ENCODE measurements at places on chromosomes 4 and X. TPM values are rescaled to one million over a fixed set of nuclear protein-coding genes. Genes with fewer than 3 reads are reported as not detected.

The RUFY3 gene
- 242 TPM for total RNA-seq

GRCh38 chr4:5810151-5810550, 82.7 kb downstream of the CRMP1 start:
- H3K4me1 ChIP-seq: no peaks in the 10 kb centered on the region
- no peak overlapping the region for H3K4me3 ChIP-seq
- no peaks in the 10 kb centered on the region for H3K27me3 ChIP-seq
- no peak overlapping the region for H3K27ac ChIP-seq
- H3K36me3 ChIP-seq: peaks cover 20% of the 10 kb centered on the region

The PLP1 gene
- total RNA-seq: 1.4 TPM

DNA sequence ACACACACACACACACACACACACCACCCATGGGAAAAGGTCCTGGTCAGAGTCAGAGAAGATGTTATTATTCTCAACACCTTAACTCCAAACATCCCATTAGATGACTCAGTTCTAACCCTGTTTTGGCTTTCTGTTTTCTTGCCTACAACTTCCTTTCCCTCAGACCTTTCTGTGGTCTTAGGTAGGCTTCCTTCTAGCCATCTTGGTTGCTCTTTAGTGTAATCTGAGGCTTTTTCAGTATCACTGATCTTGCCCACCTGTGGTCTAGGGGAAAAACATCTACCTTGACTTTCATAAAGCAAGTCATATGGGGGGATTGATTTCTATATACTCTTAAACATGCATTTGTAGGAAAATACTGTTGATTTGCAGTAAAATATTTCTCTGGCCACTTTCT, 56.9 kb downstream of the ATG4A start:
- H3K27me3 ChIP-seq: no peaks in the 10 kb centered on the region
- no peak overlapping the region for H3K4me3 ChIP-seq
- no peaks in the 10 kb centered on the region for H3K36me3 ChIP-seq
- DNase-seq: no peak
- no peaks in the 10 kb centered on the region for H3K4me1 ChIP-seq
- H3K27ac ChIP-seq: no peak overlapping the region

- no peak for DNase-seq
- no peaks in the 10 kb centered on the region for H3K4me1 ChIP-seq
- no peaks in the 10 kb centered on the region for H3K27me3 ChIP-seq
- no peak overlapping the region for H3K4me3 ChIP-seq
- H3K27ac ChIP-seq: no peak overlapping the region
Measured at GRCh38 chrX:118551426-118551825, 55.8 kb downstream of the DOCK11 start.

The CT45A2 gene
- not detected for total RNA-seq

GRCh38 chr4:123444290-123444731, 47.7 kb downstream of the SPRY1 start:
- no peaks in the 10 kb centered on the region for H3K36me3 ChIP-seq
- H3K27me3 ChIP-seq: no peaks in the 10 kb centered on the region
- H3K4me3 ChIP-seq: no peak overlapping the region

DNA sequence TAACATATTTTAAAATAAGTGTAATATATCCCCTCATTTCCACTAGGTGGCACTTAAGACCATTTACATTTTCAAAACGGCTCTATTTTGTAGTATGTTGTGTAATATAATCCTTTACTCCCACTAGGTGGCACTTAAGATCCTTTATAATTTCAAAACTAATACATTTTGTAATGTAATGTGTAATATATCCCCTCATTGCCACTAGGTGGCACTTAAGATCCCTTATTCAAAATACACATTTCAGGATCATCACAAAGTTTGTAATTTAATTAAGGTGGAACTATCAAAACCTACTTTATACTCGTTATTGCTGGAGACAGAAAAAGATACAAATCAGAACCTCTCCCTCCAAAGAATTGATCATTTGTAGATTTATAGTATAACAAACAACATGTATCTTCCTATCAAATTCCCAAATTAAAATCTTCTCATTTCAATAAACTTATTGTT, 132.5 kb downstream of the ARHGAP6 start:
- H3K27ac ChIP-seq: no peak overlapping the region
- no peaks in the 10 kb centered on the region for H3K27me3 ChIP-seq
- H3K36me3 ChIP-seq: no peaks in the 10 kb centered on the region
- no peak overlapping the region for H3K4me3 ChIP-seq
- H3K4me1 ChIP-seq: no peaks in the 10 kb centered on the region

The FAM9C gene
- total RNA-seq: 0.11 TPM

- no peak overlapping the region for H3K27ac ChIP-seq
- H3K36me3 ChIP-seq: peaks cover 14% of the 10 kb centered on the region
Measured at GRCh38 chr4:47570816-47571215, 85.7 kb downstream of the ATP10D start.

DNA sequence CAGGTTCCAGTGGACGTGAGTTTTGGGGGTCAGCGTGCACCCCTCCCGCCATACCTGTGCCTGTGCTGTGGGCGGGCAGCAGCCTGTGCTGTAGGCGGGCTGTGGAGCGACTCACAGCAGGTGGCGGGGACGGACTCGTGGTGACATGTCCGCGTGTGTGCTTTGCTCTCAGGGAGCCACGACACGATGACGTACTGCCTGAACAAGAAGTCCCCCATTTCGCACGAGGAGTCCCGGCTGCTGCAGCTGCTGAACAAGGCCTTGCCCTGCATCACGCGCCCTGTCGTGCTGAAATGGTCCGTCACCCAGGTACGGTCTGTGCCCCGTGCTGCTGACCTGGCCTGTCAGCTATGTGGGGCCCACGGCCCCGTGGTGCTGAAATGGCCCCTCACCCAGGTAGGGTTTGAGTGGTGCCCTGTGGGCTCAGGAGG, 7.4 kb downstream of the PLCXD1 start:
- H3K27me3 ChIP-seq: no peaks in the 10 kb centered on the region
- H3K36me3 ChIP-seq: no peaks in the 10 kb centered on the region
- no peak for DNase-seq

The SPIN3 gene
- total RNA-seq: 15.2 TPM

DNA sequence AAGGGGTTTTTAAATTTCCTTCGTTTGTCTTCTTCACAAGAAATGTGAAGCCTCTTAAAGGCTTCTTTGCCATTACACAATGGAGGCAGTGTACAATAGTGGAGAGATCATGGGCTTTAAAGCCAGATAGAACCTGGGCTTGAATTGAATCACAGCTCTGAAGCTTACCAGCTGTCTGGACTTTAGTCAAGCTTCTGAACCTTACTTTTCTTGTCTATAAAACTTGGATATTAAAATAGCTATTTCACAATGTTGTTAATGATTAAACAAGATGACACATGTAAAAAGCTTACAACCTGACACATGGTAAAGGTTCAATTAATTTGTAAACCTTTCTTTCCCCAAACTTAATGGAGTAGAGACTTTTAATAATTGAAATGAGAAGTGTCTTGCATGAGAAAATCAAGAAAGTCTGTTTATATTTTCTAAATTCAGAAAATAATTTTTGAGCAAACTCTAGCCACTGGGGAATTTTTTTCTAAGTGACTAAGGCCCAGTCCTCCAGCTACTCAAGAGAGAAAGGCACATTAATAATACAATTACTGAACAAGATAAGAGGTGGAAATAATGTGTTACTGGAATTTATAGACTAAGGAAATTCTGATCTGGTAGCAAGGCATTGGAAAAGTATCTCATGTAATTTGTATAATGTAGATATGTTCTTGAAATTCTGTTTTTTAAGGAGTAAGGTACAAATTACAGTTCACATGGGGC, 21.7 kb upstream of the TBC1D8B start:
- no peak overlapping the region for H3K27ac ChIP-seq
- H3K4me3 ChIP-seq: no peak overlapping the region
- no peaks in the 10 kb centered on the region for H3K4me1 ChIP-seq
- no peaks in the 10 kb centered on the region for H3K27me3 ChIP-seq

The HGFAC gene
- total RNA-seq: not detected
